ENCODE measurements at places on chromosomes 7 and 10.

- no peak for DNase-seq
These were observed 3.6 kb downstream of the LIPN start for GRCh38 chr10:88763441-88763840.

- DNase-seq = no peak
These were observed 12.4 kb upstream of the BMPER start for GRCh38 chr7:33892945-33893344.

GRCh38 chr10:131560706-131561355 lies 249.3 kb upstream of the TCERG1L start:
- no peak for DNase-seq

DNA sequence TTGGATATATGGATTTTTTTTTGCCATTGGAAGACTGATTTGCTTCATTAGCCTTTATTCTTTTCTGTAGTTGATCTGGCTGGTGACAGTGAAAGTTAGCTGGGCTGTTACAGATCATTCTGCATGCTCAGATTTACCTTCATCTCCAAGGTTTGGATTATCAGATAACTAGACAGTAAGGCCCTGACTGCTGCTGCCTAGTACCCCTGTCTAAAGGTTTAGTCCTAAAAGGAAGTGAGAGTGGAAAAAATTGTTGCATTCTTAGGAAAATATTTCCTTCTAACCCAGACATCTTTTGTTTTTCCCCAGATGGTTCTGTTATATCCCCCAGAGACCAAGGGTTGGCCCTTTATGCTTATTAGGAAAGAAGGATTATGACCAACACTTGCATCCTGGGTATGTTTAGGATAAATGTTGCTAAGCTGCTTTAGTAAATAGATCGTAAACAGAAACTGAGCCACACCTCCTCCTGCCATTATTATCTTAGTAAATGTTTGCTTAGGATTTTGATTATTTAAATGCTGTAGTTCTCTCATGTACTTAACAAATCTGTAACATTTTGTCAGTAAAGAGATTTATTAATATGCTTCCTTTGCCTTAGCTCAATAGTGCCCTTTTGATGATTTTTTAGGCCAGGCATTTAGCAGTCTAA lies 44.4 kb downstream of the MCU start:
- no peak for DNase-seq

DNA sequence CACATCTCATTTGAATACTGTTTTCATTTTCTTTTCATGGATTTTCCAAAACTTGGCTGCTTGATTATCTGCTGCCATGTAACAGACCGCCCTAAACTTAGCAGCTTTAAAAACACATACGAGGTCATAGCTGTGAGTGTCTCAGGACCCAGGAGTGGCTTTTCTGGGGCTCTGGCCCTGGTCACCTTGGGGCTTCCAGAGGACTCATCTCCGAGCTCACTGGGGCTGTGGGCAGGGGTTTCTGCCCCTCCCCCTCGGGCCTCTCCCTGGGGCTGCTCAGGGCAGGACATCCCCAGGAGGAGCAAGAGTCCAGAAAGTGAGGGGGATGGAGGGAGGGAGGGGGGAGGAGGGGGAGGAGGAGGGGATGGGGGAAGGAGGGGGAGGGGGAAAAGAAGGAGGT lies 77.0 kb downstream of the NKX6-2 start:
- no peak for DNase-seq

GRCh38 chr7:106010331-106010730 lies 47.3 kb downstream of the CDHR3 start:
- no peak for DNase-seq

- no peak for DNase-seq
These were observed 373.6 kb downstream of the CDC14C start for GRCh38 chr7:49297958-49298357.

All from stimulated activated CD8-positive, alpha-beta memory T cell treated with anti-CD3 and anti-CD28 coated beads, Interleukin-7, amount 100 ng/mL, for 1 hour (primary cell).